ENCODE measurements at places on chromosomes 12 and 14.

- DNase-seq: no peak
Measured at GRCh38 chr12:110677206-110677911, 11.6 kb downstream of the HVCN1 start.

GRCh38 chr12:11669348-11669747 is 19.9 kb downstream of the ETV6 start:
- DNase-seq: no peak

GRCh38 chr14:105043641-105044040 is 21.6 kb downstream of the GPR132 start:
- DNase-seq: no peak

- DNase-seq: no peak
Measured at GRCh38 chr12:89217472-89217871, 134.8 kb downstream of the DUSP6 start.

GRCh38 chr14:39762576-39763401 is 330.6 kb upstream of the FBXO33 start:
- DNase-seq: no peak

GRCh38 chr12:120488057-120488640 is 7.8 kb upstream of the DYNLL1 start:
- DNase-seq: no peak

Measured in natural killer cell (primary cell).